ENCODE measurements at places on chromosomes 4 and X.

DNA sequence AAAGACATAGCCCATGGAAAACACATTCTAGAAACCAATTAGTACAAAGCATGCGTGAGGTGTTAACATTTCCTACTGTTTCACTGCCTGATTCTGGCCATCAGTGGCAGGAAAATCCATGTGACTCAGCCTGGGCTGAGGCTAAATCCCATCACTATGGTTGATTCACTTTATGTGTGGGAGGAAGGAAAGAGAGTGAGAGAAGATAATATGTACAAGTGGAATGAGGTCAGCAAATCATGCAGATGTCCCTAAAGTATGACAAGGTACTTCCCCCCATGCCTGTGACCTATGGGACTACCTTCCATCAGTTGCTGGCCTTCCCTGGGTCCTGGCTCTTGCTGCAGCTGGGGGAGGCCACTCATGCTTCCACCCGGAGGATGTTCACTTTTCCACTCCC lies 64.2 kb upstream of the MAP3K15 start:
- DNase-seq = no peak

DNA sequence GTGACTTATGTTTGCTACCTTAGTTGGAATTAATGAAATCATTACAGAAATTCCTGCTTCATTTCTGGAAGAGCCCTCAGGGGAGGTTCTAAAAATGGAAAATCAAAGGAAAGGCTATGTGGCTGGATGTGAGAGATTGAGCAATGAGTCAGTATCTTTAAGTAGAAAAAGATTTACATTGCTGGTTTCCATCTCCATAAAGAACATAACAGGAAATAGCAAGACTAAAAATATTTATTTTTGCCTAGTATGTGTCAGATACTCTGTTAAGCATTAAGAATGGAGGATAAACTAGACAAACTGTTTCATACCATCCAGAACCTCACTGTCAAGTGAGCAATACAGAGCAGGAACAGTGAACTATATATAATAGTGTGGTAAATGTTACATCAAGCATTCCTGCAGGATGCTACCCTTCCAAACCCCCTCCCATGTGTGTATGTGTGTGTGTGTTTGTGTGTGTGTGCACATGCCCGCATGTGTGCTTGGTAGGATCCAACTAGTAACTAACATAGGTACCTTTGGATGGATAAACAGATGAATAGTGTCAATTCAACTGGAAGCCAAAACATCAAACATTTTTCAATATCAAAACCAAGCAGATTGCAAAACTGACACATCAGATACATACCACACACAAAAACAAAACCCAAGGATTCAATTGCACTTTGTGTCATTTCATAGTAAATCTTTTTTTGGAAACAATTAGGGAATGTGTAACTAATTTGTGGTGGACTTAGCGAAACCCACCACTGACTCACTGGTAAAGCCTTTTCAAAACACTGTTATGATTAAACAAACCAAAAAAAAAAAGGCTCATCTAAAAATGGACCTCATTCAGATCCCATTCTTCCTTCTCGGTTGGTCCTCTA lies 223.4 kb downstream of the SHROOM3 start:
- no peak for DNase-seq

DNA sequence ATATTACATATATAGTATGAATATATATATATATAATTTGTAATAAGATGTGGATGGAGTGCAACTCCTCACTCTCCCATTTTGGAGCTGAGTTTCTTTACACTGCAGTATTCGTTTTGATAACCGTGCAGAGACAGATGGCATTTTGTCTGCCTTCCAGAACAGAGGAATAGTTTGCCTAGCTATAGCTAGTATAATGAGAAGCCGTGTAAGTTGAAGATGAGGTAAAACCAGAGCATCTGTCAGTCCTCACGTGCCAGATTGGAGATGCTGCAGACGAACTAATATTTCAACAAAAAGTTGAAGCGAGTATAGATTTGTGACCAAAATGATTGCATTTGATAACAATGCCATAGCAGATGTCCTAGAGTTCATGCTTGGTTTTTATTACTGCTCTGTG lies 180.6 kb downstream of the FMR1NB start:
- DNase-seq = no peak

- no peak for DNase-seq
These were observed 78.9 kb upstream of the RXFP1 start for GRCh38 chr4:158442736-158443135.

GRCh38 chrX:77742788-77743476 lies 43.1 kb downstream of the ATRX start:
- DNase-seq = no peak

DNA sequence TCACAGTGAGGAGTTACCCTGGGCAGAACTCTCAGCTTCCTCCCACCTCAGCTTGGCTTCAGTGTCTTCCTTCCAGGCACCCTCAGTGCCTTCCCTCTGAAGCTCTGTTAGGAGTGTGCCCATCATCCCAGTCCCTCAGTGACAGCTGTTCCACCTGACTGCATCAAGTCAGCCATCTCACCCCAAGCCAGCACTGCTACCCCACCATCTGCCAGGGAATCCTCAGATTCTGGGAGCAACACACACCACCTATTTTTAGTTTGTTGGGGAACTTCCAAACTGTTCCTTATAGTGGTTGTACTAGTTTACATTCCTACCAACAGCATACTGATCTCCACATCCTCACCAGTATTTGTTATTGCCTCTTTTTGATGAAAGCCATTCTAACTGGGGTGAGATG lies 182.9 kb downstream of the RELL1 start:
- no peak for DNase-seq

GRCh38 chrX:129755779-129756650 lies 17.2 kb downstream of the XPNPEP2 start:
- no peak for DNase-seq

GRCh38 chr4:41322617-41323016 lies 65.9 kb downstream of the UCHL1 start:
- DNase-seq = no peak

DNA sequence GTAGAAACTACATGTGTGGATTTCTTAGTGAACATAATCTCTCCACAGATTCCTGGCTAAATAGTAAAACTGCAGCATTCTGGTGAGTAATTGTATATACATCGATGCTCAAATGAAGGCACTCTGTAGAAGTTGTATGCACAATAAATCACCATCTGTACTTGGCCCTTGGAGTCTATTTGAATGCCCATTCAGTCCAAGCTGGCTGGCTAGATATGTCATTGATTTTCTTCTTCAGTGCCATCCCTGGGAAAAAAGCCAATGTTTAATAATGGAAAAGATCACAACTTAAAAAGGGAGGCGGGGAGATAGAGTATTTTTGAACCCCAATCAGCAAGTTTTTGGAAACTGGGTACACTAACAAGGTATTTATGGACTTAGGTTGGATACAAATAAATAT lies 381.0 kb upstream of the TEX13C start:
- DNase-seq = no peak

GRCh38 chr4:122364700-122365404 lies 14.0 kb upstream of the ADAD1 start:
- DNase-seq = no peak

GRCh38 chrX:12563121-12563520 lies 228.1 kb upstream of the PRPS2 start:
- no peak for DNase-seq

DNA sequence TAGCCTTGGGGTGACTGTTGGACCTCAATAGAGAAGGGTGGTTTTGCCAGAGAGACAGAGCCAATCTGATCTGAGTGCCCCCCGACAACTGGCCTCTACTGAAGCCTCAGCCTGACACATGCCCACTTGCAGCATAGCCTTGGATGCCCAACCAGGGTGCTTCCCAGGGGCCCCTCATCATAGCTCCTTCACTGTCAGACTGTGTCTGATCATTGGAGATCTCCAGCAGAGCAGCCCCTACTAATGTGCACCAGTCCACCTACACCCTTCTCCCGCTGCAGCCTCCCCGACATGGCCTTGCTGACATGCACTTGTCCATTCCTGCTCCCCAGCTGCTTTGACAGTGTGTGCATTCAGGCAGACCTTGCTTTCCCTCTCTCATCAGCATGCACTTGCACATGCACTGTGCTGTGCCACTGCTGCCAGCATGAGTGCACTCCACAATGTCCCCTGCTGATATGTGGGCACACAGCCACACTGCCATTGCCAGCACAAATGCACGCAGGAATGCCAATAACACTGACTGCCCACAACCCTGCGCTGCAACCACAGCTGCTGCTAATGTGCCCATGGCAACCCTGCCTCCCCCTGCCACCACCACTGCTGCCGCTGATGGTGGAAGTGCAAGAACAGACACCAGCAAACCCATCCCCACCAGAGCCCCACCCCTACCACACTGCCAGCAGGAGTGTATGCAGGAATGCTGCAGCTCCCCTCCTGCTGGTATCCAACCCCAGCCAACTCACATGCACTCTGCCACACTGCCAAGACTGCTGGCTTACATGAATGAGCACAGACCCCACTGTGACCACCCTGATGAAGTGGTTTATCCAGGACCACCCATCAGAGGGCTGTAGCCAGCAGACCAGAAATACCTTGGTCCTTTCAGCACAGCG lies 68.1 kb upstream of the ZMAT1 start:
- DNase-seq = no peak

DNA sequence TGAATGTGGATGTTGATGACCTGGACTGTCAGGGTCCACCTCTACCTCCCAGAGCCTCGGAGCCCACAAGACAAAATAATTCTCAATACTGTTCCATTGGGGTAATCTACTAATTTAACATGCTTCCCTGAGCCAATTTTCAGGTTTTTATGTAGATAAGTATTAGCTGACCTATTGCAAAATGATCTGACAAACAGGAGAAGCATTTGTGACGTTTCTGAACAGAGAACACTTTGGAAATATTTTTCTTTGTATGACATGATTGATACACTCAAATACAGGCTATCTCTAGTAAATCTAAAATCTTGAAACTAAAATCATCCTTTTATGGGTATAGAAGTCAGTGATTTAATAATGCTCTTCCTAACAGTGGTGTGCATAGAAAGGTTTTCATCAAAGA lies 716.6 kb downstream of the KLHL13 start:
- no peak for DNase-seq

- no peak for DNase-seq
These were observed 23.3 kb downstream of the ARHGAP24 start for GRCh38 chr4:85498068-85498733.

DNA sequence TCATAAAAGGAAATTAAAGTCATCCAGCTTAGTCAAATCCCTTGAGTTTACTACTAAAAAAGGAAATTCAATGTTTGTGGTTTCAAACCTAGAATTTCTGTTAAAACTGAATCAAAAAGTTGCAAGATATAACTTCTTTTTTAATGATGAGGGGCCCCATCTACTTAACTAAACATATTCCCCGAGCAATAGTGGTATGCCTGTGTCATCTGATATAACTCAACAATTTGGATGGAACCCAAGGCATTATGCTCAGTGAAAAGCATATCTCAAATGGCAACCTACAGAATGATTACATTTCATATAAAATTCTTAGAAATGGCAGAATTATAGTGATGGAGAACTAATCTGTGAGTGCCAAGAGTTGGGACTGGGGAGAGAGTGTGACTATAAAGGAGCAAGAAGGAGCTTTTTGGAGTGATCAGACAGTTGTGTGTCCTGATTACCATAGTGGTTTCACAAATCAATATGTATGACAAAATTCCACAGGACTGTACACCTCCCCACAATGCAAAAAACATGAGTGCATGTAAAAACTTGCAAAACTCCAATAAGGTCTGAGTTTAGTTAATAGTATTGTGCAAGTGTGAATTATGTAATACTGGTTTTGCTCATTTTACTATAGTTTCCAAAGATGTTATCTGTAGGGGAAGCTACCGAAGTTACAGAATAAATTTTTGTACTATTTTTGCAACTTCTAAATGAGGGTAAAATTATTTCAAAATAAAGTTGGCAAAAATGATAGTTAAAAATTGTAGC lies 323.2 kb downstream of the ARHGAP24 start:
- DNase-seq = no peak

DNA sequence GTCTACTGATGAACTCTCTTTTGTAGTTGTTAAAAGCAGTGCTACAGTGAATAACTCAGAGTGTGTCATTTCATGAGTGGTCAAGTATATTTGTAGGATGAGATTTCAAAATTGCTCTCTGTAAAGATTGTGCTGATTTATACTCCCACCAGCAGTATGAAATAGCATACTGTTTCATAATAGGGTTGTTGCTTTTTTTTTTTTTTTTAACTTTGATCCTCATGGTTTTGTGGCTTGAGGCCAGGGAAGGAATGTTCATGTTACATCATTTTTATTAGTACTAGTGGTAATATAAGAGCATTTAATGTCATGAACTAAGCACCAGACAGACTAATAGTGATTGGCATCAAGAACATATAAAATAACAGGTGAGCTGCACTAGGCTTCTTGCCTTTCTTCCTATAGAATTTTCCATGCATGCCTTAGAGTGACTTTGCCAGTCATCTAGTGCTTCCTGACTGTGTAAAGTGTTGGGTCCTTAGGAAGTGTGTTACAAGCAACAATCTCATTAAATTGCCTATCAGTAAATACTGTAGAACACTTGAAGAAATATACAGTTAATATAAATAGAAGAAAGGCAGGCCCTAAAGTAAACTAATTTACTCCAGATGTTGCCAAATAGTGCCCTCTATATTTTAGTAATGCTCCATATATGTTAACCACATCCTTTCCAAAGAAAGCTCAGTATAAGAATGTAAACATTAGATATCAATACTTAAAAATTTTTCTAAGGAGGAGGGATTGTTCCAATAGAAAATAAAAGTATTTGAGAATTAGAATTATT lies 38.6 kb upstream of the MSMO1 start:
- DNase-seq = no peak

DNA sequence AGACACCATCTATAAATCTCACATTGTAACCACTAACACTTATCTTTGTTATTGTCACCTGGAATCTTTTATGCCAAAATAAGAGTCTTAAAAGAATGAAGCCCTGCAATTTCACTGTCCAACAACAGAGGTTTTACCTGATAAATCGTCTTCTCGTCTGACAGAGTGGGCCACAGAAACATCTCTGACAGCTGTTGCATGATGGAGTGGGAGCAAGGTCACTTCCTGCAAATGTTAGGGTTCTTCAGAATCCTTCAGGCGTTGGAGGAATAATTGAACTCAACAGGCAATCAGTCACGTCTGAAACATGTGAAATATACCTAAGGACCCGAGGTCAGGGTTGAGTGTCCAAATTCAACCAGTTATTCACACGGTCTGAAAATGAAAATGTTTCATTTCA lies 353.6 kb downstream of the TRIML1 start:
- no peak for DNase-seq

DNA sequence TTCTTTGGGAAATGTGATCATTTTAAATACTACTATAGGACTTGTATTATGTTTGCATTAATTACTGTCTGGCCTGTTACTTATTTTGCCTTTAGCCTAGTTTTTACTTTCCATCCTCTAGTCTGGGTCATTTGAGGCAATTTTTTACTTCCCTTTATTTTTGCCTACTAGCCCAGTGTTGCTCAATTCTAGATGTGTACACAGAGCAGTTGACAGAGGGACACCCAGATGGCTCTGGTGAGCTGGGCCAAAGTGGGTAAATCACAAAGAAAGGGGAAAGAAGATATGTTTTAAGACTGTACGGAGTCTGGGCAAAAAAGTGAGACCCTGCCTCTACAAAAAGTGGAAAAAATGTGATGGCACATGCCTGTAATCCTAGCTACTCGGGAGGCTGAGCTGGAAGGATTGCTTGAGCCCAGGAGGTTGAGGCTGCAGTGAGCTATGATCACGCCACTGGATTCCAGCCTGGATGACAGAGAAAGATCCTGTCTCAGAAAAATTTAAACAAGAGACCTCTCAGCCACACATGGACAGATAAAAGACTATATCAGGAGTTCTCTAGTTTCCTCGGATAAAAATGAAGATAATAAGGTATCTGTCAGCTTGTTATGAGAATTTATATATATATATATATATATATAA lies 35.7 kb downstream of the APOO start:
- DNase-seq = no peak
